ENCODE measurements at places on chromosomes 1 and 21.

GRCh38 chr1:229406798-229407197 is 27.1 kb downstream of the ACTA1 start:
- no peak for DNase-seq

GRCh38 chr1:22729912-22730311 is 19.3 kb downstream of the EPHB2 start:
- no peak for DNase-seq

DNA sequence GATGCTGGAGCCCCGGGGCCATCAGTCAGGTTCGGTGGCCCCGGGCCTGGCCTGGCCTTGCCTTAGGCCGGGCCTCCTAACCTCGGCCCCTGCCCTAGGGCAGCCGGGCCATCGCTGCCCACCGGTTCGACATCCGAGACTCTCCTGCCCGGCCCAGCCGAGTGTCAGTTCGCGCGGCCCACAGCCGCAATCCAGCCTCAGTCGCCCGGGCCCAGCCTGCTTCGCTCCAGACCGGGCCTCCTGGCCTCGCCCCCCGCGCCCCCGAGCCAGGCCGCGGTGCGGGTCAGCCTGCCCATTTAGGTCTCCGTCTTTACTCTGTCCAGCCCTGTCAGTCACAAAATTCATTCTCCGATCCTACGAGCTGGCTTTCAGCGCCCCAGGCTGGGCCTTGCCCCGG is 777 bp downstream of the LRRC41 start:
- peak; percentile 9 for DNase-seq

GRCh38 chr1:44828841-44829440 is 14.1 kb downstream of the PTCH2 start:
- DNase-seq, result no peak

DNA sequence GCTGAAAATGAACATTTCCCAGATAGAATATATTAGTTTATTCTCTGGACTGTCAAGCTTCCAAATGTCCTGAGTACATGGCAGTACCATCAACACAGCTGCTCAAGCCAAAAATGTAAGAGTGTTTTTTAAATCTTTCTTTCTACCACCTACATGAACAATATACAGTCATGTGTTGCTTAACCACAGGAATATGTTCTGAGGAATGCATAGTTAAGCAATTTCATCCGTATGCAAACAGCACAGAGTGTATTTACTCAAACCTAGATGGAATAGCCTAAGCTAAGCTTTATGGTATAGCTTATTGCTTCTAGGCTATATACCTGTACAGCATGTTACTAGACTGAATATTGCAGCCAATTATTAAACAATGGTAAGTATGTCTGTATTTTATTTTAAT is 561.9 kb upstream of the ADGRL4 start:
- DNase-seq, result no peak

DNA sequence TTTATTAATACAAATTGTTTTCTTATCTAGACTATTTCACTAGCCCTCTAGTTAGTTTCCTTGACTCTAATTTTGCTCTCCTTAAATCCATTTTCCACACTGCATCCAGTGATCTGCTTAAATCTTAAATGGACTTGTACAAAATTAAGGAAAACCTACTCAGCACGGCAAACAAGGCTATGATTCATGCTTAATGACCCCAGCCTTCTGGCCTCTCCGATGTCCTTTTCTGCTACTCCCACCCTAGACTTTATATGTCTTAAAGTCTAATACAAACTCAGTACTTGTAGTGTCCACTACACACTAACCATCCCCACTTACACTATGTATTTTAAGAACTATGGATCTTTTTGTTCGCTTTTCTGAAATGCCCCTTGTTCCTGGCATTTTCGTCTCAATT is 2.2 kb downstream of the TMED5 start:
- DNase-seq, result no peak

DNA sequence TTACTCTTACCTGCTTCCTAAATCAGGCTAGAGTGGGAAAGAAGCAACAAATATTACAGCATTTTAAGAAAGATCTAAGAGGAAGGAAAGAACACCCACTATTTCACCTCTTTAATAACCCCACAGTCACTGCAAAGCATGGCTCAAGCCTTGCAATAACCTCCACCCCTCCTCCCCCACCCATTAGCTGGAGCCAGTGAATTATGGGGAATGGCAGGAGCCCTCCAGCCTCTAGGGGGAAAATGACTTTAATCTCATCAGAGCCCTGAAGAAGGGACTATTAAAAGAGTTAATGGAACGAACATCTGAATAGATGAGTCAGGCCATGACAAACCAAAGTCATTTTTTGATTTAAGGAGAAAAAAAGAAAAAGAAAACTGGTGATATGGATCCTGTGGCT is 630.7 kb upstream of the PLXNA2 start:
- no peak for DNase-seq

DNA sequence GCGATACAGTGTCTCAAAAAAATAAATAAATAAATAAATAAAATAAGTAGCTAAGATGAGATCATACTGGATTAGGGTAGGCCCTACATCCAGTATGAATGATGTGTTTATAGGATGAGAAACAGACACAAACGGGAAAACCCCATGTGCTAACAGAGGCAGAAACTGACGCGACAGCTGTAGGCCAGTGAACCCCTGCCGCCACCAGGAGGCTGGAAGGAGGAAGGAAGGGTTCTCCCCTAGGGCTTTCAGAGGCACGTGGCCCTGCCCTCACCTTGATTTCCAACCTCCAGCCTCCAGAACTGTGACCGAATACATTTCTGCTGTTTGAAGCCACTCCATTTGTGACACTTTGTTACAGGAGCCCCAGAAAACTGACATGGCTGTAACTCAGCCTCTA is 38.5 kb downstream of the CHD5 start:
- no peak for DNase-seq

DNA sequence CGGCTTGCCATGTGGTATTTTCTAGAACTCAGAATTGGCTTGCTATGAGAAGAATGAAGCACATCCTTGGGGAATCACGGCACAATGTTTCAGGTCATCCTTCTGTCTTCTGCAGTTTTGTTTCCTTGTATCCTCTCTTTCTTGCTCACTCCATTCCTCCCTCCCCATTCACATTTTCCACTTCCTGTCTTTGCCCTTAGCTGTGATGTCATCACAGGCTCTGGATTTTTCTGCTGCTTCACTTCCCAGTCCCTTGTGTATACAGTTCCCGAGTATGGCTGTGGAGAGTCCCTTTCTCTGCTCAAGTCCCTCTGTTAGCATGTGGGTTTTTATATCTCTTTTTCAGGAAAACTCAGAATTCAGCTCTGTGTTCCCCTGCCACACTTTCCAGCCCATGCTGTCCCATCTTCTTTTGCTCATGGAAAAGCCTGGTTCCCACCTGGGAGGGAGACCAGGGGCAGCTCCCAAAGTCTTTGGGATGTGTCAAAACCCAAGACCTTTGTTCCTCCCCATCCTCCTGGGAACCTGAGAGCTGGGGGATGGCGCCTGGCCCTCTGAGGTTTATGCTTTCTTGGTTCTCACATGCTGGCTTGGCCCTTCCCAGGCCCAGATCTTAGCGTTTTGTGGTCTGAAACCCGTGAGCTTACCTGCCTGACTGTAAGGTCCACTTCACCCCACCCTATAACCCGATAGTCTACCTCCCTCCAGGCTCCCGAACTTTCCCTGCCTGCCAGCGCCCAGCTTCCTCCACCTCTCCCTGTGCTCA is 4.8 kb upstream of the RGS16 start:
- no peak for DNase-seq

DNA sequence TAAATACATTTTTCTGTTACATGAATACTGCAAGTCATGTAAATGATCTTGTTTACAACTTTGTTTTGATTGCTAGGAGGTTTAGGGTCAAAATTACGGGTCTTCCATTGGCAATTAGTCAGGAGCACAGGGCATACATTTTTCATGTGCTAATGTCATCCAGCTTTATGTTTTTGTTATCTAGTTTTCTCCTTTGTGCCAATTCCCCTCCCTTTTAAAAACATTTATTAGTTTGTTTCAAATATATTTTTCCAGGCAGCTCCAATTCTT is 280.9 kb downstream of the GRIK1 start:
- no peak for DNase-seq

DNA sequence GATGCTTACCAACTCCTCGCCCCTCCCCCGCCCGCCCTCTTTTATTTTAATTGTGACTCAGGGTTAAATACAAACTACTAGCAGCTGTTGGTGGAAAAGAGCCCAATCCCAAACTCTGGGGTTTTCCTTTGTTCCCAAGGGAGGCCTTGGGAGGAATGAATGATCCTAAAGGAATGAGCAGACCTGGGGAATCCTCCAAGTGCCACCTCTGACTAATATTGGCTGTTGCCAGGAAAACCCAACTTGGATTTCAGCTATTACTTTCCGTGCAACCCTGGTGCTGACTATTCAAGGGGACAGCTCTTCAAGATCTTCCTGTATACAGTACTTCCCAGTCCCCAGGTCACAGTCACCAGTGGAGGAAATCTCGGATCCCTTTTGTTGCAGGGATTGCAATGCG is 1.3 kb upstream of the S100A10 start:
- DNase-seq, result peak; percentile 78

DNA sequence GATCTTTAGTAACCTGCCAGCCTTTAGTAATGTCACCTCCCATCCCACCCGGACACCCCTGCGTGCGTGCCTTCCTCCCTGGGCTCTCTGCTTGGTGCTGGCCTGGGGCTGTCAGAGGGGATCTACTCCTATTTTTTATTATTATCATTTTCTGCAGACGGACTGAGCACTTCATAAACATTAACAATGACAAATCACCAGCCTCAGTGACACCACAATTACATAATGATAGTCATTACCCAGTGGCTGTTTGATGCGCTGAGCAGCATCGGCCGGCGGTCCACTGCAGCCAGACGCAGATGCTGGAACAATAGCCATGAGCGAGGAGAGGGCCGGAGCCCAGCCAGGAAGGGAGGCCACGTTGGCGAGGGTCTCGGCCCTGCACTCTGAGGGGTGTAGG is 309.3 kb upstream of the AJAP1 start:
- DNase-seq, result no peak

DNA sequence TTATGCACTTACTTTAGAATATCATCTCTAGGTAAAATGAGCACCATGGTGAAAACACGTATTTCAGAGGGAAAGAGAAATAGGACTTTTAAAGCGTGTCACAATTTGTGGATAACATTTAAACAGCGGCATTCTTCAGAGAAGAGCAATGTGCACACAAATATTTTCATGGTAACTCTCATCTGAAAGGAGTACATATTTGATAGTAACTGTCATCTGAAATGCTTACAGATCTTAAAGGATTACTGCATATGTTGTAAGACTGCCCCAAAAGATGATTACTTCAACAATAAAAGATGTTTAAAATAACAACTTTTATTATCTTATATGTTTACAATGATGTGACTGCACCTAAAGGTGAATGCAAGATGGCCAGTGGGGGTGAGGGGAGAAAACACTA is 408.8 kb downstream of the PLA2G4A start:
- DNase-seq, result no peak

- DNase-seq, result no peak
Observed at GRCh38 chr1:1328254-1328653, 2.8 kb upstream of the TAS1R3 start.

GRCh38 chr1:58290685-58291372 is 255.7 kb downstream of the OMA1 start:
- DNase-seq, result peak; percentile 37

DNA sequence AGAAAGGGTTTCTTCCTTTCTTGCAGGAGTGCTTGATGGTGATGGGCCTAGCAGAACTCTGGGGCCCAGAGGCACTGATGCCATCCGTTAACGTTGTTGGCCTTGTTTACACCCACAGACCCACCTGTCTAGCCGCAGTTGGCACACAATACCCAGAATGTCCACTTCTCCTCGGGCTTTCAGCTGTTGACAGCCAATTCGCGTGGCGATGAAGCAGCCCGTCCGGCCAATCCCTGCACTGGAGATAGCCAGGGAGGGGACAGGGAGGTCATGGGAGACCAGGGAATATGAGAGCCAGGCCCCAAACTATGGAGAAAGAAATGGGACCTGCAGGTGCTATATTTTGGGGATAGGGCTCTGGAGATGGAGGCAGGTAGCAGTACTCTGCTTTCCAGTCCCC is 5.7 kb upstream of the ARL8A start:
- no peak for DNase-seq

DNA sequence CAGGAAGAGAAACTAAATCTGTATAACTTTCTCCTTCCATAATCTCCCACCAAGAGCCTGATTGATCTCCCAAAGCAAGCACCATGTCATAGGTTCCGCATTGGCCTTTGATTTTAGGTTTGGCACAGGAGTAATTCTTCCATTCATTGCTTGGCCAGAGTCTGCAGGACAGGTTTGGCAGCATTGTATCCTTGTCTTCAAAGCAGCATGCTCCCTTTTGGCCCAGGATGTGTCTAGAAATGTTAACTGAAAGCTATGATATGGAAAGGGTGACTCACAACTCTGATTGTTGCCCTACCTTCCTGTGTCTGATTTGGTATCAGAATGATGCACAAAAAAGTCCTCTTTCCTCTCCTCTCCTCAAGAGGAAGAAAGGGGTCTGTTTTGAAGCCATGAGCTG is 824.3 kb upstream of the PRMT6 start:
- no peak for DNase-seq

DNA sequence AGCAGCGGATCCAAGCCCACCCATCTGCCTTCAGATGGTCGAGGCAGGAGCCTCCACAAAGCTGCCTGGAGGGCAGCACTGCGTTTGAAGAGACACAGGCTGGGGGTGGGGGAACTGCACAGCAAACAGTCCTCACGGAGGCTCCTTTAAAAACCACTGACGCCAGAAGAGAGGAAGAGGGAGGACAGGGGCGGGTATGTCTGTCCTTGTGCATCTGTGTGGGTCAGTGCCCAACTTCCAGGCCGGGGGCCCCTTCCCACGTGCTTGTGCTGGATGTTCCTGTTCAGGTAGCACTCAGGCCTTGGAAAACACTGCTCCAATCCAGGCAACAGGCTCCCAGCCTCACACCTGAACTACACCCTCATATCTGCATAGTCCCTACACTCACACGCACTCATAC is 7.7 kb downstream of the AHDC1 start:
- DNase-seq, result no peak

DNA sequence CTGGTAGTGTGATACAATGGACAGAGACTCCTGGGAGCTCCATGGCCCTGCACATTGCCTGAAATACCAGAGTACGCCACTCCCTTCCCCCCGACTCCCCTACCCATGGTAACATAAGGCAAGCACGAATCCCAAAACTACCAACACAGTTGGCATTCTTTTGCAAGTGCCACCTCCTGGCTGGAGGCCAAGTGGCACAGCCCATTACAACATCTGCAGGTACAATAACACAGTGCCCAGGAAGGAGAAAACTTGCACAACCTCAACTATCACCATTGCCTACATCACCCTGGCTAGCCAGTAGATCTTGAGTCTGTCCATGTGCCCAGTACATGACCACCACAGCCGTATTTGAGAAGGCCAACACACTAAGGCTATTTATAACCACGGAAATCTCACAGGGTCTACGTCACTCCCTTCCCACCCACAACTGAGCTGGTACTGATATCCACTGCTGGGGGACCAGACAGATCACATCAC is 11.7 kb downstream of the ADAMTS1 start:
- no peak for DNase-seq

DNA sequence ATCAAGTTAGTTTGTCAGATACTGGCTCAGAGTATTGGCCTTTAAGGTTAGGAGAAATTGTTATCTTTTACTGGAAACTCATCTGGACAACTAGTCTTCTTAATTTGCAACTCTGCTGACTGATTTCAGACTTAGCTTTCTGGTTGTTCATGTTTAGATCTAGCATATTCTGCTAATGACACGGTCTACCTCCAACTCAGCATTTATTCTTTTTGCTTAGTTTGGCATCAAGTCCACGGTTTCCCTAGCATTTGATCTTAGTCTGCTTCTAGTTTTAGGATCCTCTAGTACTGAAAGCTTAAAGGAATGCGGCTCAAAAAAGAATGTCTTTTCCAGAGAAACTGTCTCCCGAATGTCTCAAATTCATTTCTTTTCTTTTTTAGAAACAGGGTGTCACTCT is 75.6 kb upstream of the SLFNL1 start:
- DNase-seq, result no peak

All from LoVo (cell line).